ENCODE measurements at places on chromosomes 1 and 21.

DNA sequence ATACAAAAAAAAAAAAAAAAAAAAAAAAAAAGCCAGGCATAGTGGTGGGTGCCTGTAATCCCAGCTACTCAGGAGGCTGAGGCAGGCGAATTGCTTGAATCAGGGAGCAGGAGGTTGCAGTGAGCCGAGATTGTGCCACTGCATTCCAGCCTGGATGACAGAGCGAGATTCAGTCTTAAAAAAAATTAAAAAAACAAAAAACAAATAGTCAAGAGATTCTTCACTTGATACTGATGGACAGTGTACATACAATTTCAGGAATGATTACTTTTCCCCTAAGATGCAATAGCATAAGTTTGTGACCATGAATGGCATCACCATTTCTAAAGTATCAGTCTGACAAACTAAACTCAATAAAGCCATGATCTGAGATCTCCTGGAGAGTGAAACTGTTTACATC lies 60.8 kb upstream of the IVNS1ABP start:
- no peak for DNase-seq

DNA sequence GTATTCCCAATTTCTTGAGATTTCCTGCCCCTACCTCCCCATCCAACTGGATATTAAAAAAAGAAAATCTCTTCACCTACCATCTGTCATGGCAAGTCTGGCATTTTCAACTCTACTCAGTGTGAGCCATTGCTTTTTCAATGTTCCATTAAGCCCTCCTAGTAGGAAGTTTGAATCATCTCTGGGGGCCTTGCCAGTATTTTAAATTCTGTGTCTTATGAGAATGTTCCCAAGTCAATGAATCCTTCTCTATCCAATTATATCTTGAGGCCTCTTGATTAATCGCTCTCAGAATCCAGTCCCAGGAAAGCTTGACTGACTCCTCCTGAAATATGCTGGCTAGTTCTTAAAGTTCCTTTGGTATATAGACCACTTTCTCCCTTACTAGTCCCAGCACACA lies 91.5 kb downstream of the NGF start:
- no peak for DNase-seq

DNA sequence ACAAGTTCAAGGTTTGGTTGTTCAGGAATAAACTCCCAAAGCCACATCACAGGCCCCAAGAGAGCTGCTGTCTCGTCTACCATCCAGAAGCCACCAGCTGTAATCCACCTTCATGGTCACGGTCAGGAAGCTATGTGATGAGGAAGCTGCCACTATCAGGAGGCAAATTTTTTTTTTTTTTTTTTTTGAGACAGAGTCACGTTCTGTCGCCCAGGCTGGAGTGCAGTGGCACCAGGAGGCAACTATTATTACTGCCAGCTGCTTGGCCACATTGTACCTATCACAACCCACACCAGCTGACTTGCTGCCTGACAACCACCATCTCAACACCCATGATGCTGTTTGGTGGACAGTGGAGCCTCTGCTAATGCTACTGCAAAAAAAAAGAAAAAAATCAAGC lies 124.1 kb downstream of the OMA1 start:
- DNase-seq: no peak

GRCh38 chr1:205321162-205321958 lies at the start of gene NUAK2:
NUAK2 (minus strand) TSS chr1:205321745; CDS start chr1:205321628, 117 bp downstream.
- DNase-seq: peak; percentile 53

DNA sequence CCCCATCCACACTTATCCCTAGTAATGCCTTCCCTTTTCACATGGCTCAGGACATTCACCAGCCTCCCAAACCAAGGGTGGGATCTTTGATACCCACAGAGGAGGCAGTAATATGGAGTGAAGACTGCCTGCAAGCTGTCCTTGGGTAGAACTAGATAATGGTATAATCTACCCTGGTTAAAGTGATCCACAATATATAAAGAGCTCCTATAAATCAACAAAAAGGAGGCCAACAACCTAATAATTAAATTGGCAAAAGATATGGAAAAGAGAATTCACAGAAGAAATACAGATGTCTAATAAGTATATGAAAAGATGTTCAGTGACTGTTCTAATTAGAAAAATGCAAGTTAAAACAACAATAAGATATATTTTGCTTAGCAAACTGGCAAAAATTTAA lies 30.7 kb upstream of the SPOCD1 start:
- DNase-seq: no peak

- DNase-seq: no peak
Measured at GRCh38 chr1:229254910-229255541, 15.9 kb upstream of the RAB4A start.

- no peak for DNase-seq
Measured at GRCh38 chr1:3323021-3323795, 131.3 kb upstream of the ARHGEF16 start.

- no peak for DNase-seq
Measured at GRCh38 chr21:38041493-38041892, 125.2 kb upstream of the KCNJ6 start.

DNA sequence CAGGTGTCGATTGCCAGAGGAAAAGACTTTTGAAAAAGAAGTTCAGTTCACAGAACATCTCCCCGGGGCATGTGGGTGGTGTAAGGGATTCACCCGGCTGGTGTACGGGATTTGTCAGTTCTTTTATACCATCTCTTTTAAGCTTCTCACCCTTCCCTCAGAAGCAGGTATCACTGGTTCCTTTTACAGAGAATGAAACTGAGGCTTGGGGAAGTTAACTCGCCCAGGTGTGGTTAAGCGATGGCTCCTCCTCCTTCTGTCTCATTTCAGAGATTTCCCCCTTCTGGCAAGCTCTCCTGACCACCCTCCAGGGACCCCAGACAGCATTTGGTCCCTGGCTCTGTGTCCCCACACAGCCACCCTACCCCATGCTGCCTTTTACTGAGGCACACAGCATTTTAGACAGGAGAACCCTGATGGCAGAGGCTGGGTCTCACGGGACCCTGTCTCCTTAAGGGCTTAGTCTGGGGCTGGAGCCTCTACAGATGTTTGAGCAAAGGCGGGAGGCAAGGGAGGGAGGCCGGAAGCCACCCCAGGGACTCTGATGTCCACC lies 2.8 kb upstream of the ECE1 start:
- no peak for DNase-seq

DNA sequence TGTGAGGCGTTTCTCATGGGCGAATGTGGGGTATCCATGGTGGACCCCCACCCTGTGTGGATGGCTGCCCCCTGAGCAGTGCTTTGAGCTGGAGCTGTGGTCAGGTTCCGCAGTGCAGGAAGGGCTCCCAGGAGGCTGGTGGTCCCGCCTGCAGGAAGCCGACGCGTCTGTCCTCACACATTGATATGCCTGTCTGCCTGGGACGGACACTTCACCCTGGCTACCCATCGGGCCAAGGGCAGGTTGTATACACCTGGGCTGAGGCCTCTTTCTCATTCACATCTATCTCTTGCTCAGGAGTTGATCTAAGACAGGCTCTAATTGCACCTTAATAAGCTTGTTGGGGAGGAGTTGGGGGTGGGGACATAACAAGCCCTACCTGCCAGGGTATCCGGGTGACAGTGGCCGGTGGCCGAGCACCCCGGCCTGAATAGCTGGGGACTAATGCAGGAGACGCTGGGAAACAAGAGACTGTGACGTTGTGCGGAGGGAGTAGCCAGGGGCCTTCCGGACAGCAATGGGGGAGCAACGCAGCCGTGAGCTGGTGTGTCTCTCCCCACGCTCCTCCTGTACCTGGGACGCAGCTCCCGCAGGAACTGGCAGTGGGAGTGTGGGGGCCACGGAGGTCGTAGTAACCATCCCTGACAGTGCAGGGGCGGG lies 21.7 kb downstream of the PDXK start:
- no peak for DNase-seq

GRCh38 chr1:226731257-226731893 lies 7.7 kb downstream of the ITPKB start:
- DNase-seq: no peak

DNA sequence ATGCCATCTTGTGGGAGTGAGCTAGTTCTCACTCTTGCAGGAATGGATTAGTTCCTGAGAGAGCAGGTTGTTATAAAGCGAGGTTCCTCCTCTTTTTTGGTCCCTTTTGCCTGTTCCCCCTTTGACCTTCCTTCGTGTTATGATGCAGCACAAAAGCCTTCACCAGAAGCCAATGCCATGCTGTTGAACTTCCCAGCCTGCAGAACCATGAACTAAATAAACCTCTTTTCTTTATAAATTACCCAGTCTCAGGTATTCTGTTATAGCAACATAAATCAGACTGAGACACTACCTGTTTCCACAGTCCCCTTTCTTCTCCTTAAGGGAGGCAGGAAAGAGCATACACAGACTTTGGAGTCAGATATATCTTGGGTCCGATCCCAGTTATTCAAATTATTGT lies 25.6 kb downstream of the DISP3 start:
- DNase-seq: no peak

GRCh38 chr1:59593798-59594790 lies 220.7 kb upstream of the HOOK1 start:
- DNase-seq: no peak

DNA sequence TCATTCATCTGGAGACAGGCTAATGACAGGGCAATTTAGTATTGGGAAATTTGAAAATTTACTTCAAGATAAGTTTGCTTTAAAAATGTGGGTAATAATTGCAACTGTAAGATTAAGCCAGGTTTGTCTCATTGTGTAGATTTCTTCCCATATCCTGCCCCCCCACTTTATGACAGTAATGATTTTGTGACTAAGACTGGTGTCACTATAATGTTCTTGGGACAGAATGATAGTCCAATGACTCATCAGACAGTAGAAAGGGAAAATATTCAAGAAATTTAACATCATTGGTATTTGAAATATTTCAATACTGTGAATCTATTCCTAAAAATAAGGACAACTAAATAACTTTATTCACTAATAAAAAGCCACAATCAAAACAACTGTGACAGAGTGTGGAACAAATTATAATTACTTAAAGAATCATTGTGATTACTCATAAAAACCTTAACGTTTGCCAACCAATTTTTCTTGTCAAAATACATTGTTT lies 36.7 kb downstream of the FH start:
- DNase-seq: no peak

- no peak for DNase-seq
Measured at GRCh38 chr1:12203216-12204007, 26.4 kb upstream of the VPS13D start.

DNA sequence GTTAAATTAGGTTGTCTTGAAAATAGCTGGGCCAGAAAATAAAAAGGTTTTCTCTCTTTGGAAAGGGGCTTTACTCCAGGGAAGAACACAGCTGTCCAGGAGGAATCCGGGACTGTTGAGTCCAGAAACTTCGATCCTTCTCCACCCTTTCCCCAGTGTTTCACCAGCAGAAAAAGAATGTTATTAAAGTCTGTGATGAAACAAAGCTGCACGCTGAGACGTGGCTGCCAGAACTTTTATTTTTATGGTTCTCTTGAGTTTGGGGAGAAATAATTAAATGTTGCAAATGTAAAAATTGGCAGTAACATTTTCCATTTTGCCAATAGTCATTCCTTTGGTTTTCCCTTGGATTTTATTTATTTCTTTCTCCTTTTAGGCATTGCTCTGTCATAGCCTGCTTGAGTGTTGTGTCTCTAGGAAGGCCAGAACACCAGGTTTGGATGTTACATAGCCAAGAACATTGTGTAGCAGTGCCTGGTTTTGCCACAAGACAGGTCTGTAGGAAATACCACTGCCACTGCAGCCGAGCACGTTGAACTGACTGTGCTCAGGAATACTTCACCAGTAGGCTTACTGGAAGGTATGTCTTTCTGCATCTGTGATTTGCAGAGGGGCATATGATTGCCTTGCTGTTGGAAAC lies 87.4 kb downstream of the ROR1 start:
- no peak for DNase-seq

- DNase-seq: no peak
Measured at GRCh38 chr1:17108360-17108759, 10.9 kb downstream of the PADI2 start.

DNA sequence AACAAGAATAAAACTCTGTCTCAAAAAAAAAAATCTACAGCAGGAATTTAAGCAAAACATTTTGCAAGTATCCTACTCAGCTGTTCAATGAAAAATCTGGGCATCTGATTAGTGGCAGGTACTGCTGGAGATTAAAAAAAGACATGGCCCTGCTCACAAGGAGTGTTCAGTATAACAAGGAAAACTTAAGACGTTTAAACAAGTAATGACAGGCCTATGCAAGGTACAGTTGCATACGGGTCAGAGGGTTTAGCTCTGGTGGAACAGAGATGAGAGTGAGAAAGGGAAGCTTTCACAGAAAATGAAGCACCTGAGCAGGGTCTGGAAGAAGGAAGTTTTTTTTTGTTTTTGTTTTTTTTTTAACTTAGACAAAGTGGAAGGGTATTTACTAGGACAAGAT lies 23.0 kb downstream of the SNRNP40 start:
- DNase-seq: no peak

DNA sequence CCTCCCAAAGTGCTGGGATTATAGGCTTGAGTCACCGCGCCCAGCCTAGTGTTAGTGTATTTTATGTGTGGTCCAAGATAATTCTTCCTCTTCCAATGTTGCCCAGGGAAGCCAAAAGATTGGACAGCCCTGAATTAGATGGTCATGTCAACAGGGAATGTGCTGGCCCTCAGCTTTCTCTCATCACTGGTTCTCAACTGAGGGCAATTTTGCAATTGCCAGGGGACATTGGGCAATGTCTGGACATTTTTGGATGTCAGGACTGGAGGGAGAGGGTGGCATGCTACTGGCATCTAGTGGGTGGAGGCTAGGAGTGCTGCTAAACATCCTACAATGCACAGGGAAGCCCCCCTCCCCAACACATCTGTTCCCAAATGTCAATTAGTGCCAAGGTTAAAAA lies 95.0 kb downstream of the LAMC2 start:
- no peak for DNase-seq

- no peak for DNase-seq
Measured at GRCh38 chr1:238476841-238477240, 586.1 kb upstream of the ZP4 start.

DNA sequence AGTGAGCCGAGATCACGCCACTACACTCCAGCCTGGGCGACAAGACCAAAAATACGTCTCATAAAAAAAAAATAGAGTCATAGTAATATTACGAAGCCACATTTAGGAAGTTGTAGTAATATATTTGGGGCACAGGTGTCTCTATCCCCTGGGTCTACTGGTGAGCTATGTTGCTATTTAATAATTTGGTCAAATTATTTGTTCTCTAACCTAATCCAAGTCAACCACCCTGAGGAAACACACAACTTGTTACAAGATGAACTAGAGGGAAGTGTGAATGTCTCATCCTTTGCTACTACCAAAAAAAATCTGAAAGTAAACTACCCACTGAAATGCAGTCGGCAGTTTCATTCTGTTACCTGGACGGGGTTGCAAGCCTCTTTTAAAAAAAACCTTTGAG lies 35.3 kb downstream of the RGS8 start:
- no peak for DNase-seq

GRCh38 chr1:20343149-20343937 lies 52.7 kb downstream of the VWA5B1 start:
- no peak for DNase-seq

GRCh38 chr1:107252271-107252670 lies 111.4 kb downstream of the NTNG1 start:
- DNase-seq: no peak

Data from stimulated activated CD8-positive, alpha-beta memory T cell treated with anti-CD3 and anti-CD28 coated beads, Interleukin-4, amount 100 ng/mL, for 4 hours (primary cell).